ENCODE measurements at places on chromosomes 6 and 20.

GRCh38 chr20:60573003-60573680 lies 614.9 kb downstream of the CDH26 start:
- DNase-seq, result no peak

GRCh38 chr6:95784869-95785268 lies 207.5 kb downstream of the MANEA start:
- no peak for DNase-seq

GRCh38 chr6:11589261-11589660 lies 51.7 kb downstream of the TMEM170B start:
- no peak for DNase-seq

DNA sequence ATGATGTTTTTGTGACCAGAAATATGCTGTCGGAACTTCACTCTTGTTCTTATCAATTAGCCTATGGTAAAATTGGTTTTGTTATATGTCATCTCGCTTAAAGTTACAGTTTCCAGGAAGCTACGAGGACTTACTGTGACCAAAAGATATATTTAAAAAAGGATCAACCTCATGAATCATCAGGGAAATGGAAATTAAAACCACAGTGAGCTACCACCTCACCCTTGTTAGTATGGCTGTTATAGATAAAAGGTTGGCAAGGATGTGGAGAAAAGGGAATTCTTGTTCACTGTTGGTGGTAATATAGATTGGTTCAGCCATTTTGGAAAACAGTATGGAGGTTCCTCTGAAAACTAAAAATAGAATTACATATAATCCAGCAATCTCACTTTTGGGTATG lies 14.3 kb upstream of the INSM1 start:
- DNase-seq, result no peak

- no peak for DNase-seq
These were observed 68.9 kb downstream of the NCR2 start for GRCh38 chr6:41404182-41404845.

- no peak for DNase-seq
These were observed 115.6 kb upstream of the SLC24A3 start for GRCh38 chr20:19096843-19097242.

- no peak for DNase-seq
These were observed 118.2 kb upstream of the GJE1 start for GRCh38 chr6:142014515-142014914.

DNA sequence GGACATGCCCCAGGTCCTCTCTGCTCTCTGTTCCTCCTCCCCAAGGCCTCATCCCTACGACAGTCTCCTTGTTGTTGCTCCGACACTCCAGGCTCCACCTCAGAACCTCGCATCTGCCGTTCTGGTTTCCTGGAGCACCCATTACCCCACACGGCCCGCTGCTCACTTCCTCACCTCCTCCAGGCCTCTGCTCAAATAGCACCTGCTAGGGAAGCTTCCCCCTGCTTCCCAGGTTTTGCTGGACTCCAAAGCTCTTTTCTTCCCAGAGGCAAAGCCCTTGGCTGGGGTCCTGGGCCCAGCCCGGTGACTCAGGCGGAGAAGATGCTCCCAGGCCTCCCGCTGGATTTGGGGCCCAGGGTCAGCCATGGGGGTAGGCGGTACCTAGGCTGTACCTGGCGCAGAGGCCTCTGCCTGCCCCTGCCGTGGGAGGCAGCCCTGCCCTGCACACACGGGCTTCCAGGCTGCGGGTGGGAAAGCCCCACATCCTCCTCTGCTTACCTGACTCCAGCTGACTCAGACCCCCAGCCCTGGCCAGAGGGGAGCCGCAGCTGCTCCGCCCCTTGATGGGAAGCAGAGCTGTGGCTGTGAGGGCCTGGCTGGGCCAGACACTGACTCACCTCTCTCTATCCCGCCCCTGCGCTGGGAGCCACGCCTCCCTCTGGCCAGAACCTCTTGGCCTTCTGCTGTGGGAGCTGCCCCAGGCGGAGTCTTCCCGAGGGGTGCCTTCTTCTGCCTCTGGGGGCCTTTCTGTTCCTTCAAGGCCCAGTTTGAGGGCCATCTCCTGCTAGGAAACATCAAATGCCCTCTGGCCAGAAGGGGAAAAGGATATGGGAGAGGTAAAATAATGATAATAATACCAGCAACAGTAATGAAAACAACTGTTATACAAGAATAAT lies 130.5 kb downstream of the CEBPB start:
- DNase-seq, result no peak

DNA sequence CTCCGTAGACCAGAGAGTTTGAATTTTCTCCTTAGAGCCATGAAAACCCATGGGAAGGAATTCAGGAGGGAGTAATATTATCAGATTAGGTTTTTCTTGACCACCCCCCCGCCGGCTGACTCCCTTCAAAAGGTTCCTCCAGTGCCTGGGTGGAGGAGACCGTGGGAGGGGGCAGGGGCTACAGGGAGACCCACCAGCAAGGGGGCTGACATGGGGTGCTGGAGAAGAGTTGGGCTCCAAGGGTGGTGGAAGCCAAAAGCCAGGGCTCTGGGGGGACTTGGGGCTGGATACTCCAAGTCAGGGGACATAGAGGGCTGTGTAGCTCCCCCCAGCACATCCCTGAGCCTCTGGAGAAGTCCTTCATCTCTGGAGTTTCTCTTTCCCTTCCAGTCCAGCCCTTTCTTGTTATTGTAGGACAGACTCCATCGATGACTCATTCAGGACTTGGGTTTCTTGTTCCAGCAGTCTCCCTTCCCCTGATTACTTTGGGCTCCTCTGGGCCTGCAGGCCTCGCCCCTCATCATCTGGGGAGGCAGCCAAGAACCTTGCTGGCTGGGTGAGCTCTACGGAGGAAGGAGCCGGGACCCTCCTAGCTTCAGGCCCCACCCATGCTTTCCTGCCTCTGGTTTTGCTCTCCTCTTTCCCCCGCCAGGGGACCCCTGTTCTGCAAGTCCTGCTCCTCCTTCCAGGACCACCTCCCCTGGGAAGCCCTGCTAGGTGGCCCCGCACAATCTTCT lies 10.5 kb upstream of the KIAA1755 start:
- no peak for DNase-seq

GRCh38 chr6:167849846-167850459 lies 23.2 kb downstream of the AFDN start:
- no peak for DNase-seq

GRCh38 chr20:35006009-35006408 lies 50.3 kb downstream of the MYH7B start:
- DNase-seq, result no peak

DNA sequence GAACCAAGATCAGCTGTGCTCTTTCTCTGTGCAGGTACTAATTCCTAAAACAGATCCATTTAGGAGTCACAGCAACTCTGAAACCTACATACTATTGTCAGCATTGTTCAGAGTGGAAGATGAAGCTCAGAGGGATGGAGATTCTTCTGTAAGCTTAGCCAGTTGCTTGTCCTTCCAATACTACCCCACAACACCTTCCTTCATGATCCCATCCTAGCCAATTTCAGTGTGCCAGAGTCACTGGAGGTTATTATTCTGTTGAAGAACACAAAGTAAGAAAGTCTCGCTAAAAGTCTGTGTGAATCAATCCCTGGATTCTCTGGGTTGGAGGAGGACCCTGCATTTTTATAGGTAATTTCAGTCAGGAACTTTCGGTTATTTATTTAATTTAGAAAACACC lies 2.3 kb downstream of the POPDC3 start:
- DNase-seq, result no peak

GRCh38 chr20:48374991-48375595 lies 452.7 kb downstream of the PREX1 start:
- no peak for DNase-seq

DNA sequence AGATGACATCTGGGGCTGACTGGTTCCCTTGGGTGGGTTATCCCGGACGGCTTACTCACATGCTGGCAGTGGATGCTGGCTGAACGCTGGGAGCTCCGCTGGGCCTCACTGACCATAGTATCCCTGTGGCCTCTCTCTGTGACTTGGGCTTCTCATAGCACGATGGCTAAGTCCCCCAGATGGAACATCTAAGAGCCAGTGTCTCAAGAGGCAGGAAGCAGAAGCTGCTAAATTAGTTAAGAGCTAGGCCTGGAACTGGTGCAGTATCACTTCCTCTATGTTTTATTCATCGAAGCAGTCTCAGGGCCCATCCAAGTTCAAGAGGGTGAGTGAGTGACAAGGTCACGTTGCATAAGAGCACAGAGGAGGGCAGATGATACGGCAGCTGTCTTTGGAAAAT lies 116.5 kb upstream of the LAMP5 start:
- DNase-seq, result peak; percentile 18

DNA sequence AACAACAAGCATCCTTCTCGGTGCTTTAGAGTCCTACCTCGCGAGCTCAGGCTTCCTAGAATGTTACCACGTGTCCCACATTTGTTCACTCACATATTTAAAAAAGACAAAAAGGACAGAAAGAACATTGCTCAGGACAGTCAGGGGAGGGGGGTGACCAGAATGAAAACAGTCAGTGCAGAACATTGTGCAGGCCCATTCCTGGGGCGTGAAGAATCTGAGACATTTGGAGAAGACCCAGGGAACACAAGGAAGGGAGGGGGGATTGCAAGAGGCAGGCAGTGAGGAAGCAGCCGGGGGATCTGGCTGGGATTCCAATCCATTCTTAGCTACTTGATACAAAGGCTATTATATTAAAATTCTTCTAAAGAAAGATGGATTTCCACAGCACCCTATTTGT lies 270.4 kb upstream of the CITED2 start:
- DNase-seq, result no peak

GRCh38 chr6:69796073-69796641 lies 653 bp downstream of the LMBRD1 start:
- DNase-seq, result peak; percentile 57

DNA sequence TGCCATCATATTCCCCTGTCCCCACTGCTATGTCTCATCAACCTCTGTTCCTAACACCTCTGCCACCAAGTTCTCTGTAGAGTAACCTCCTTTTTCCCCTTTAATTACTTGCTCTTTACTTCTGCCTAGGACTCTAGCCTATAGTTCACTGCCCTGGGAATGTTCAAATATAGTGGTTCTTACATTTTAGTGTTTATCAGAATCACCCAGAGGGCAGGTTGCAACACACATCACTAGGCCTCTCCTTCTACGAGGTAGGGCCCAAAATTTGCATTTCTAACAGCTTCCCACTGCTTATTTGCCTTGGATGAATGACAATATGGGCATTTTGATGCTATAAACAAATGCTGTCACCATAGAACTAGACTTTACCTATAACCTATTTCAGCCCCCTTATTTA lies 23.1 kb upstream of the C6orf141 start:
- DNase-seq, result no peak

GRCh38 chr6:36350681-36351571 lies 14.2 kb upstream of the BNIP5 start:
- DNase-seq, result no peak

DNA sequence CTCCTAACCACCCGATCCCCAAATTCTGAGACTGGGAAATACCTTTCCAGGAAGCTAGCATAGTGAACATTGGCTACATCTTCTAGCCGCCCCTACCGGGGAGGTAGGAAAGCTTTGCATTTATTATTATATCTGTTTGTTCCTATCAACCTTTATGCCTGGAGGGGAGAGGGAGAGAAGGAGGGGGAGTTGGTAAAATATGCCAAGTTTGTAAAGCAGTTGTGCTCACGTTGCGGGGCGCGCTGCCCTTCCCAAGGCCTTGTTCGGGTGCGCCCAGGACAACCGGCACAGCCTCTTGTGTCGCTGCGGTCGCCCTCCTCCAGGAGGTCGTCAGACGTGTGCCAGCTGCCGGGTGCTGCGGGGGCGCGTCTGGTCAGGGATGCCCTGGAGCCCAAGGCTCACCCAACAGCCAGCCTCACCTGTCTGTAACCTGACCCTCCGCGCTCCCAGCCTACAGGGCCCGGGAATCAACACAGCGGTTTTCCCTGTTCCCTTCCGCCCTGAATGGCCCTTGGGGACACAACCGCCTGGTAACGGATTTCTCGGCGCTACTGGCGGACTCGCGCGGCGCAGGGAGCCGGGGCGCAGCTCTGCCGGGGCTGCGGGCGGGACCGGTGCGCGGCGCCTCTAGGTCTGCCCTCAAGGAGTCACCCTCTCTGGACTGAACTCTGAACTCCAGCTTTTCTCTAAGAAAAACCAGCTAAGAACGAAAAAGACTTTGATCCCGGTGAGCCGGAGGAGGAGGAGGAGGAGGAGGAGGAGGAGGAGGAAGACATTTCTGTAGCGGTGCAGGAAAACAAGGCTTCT lies 1.1 kb upstream of the OVOL2 start:
- no peak for DNase-seq

DNA sequence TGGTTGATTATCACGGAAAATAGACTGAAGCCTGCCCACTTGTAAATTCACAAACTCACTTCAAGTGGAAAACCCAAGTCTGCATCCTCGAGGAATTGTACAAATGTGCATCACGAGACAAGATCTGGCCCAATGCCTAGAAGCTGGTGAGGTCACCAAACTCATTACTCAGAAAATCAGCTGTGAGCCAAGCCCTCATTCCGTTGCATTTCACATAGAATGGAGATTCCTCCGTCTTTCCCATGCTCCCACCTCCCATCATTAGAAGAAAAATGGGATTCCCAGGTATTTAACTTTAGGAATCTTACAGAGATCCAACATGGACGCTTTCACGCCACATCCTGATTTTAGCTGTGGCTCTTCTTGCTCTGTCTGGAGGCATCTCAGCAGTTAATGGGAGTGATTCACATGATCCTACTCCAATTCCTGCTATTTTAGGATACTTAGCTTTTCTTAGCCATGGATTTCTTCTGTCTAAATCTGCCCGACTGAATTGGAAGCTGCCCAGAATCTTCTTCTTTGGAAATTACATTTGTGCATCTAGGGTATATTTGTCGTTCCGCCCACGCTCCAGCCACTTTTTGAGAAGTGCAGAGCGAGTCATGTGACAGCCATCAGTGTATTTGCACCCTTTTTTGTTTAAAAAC lies 68.7 kb upstream of the STMND1 start:
- DNase-seq, result no peak

DNA sequence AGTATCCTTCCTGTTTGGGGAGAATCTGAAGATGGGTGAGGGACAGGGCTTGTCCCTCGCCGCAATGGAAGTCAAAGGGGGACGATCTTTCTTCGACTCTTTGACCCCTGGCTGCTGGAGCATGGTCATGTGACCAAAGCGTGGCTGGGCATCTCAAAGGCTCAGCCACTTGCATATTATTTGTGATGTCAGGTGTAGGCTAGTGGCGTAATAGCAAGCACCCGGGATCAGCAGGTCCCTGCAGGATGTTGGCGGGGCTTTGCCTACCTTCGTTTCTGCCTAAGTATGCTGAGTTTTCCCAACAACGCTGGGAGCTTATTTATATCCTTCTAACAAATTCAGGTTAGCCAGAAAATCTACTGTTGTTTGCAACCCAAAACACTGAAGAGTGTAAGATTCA lies 50.3 kb upstream of the IL20RA start:
- no peak for DNase-seq

- DNase-seq, result no peak
These were observed 44.1 kb upstream of the MOXD1 start for GRCh38 chr6:132445201-132445951.

GRCh38 chr6:84791927-84792326 lies 27.5 kb upstream of the TBX18 start:
- no peak for DNase-seq

DNA sequence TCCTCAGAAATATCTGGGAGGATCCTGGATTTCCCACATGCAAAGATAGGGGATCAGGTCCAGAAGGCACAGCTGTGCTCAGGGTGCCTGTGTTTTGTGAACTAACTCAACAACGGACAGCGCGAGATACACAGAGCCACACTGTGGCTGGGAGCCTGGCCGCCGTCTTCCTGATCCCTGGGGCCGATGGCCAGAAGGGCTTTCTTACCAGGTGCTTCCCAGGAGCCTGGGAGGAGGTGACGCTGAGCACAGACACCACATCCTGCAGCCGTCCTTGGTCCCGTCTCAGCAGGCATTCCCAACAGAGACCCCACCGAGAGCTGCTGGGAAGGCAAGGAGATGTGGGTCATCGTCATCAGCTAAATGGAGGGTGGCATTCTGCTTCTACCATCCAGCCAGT lies 144.6 kb upstream of the AFDN start:
- DNase-seq, result no peak

Data from germinal center (tissue), 1 donor.